Nasal cavity respiratory epithelium epithelial cell of viscerocranial mucosa (primary cell): ENCODE measurements at places on chromosomes 2 and 18. TPM values are rescaled to one million over a fixed set of nuclear protein-coding genes. Genes with fewer than 3 reads are reported as not detected.

Gene ALPI
- total RNA-seq = not detected in 2 replicates

Gene RGPD4
- total RNA-seq = not detected in 2 replicates

Gene DYNC1I2
- total RNA-seq = 81.7 and 145 TPM in 2 replicates

Gene ACMSD
- not detected in 2 replicates for total RNA-seq

Gene SYT4
- total RNA-seq = not detected in 2 replicates
